Amniotic epithelial cell (primary cell): ENCODE measurements at places on chromosomes 6 and 20.
A peak's percentile ranks its signal among the peaks of the same experiment; 100 is the strongest.

GRCh38 chr6:72084992-72085569 is 198.7 kb downstream of the RIMS1 start:
- DNase-seq: peak; percentile 13

GRCh38 chr6:160931378-160932310 is 59.9 kb upstream of the MAP3K4 start:
- DNase-seq: peak; percentile 38

GRCh38 chr20:39702701-39703349 is 740.7 kb downstream of the DHX35 start:
- no peak for DNase-seq

GRCh38 chr6:157727629-157728182 is 95.3 kb upstream of the SNX9 start:
- no peak for DNase-seq

GRCh38 chr6:144215402-144215931 is 65.2 kb downstream of the STX11 start:
- peak; percentile 17 for DNase-seq

DNA sequence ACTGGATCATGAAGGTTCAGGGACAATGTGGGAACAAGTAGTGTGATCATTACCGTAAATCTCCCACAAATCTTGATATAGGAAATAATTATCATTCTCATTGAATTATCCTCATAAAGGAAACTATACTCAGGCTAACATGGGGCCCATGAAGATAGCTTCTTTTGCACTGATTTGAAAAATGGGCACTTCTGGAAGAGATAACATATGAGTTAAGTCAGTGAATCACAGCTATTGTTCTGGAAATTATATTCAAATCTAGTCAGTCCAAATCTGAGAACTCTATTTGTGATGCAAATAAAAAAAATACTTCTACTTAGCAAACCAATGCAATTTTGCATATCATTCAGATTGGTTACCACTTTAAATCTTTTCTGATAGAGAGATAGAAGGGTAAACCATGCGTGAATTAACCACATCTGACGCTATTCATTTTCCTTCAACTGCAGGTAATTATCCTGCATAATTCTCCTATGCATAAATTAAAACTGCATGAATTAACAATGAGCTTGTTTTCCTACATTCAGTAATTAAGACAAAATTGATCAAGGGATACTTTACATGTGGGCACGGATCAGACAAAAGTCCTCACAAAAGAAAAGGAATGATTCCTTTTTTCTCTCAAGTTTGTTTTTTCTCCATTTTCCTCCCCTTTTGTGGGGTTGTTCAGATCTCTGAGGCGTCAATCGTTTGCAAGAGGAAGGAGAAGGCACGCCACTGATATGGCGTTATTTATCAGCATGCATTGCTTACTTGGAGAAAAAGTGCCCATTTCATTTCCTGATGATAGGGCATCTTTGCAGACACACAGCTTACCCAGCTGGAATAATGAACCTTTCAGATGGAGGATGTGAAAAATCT is 36.4 kb downstream of the RIPOR2 start:
- no peak for DNase-seq

DNA sequence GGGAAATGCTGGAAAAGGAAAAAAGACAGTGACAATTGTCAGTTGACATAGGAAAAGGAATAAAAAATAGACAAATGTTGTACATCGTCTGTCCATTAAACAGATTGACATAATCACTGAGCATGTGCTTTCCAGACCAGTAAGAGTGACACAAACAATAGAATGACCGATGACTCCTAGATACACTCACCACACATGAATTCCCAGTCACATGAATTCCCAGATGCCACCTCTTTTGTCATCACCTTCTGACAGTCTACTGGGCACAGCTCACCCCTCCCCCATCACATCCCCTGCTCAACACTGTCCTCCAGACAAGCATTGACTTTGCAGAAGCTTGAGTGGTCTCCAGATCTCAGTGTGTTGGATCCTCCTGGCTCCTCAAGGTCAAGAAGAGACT is 25.9 kb downstream of the POM121L2 start:
- no peak for DNase-seq

DNA sequence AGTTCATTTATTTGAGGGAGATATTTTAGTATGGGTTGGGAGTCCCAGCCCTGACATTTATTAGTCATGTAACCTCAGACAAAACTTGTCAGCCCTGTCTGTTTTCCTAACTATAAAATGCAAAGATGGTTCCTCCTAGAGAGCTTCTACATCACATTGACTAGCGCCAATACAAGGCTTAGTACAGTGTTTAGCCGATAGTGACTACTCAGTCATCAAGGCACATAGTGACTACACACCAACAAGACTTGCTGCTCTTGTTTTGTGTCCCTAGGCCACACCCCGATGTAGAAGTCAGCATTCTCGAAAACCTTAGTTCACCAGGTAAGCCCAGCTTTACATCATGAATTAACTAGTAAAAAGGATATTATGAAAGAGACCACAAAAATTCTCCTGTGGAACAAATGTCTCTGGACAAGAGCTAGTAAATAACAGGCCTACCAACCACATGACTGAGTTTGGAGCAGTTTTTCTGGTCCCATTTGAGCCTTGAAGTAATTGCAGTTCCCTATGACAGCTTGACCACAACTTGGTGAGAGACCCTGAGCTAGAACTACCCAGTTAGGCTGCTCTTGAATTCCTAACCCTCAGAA is 68.8 kb downstream of the PFDN4 start:
- DNase-seq: no peak

DNA sequence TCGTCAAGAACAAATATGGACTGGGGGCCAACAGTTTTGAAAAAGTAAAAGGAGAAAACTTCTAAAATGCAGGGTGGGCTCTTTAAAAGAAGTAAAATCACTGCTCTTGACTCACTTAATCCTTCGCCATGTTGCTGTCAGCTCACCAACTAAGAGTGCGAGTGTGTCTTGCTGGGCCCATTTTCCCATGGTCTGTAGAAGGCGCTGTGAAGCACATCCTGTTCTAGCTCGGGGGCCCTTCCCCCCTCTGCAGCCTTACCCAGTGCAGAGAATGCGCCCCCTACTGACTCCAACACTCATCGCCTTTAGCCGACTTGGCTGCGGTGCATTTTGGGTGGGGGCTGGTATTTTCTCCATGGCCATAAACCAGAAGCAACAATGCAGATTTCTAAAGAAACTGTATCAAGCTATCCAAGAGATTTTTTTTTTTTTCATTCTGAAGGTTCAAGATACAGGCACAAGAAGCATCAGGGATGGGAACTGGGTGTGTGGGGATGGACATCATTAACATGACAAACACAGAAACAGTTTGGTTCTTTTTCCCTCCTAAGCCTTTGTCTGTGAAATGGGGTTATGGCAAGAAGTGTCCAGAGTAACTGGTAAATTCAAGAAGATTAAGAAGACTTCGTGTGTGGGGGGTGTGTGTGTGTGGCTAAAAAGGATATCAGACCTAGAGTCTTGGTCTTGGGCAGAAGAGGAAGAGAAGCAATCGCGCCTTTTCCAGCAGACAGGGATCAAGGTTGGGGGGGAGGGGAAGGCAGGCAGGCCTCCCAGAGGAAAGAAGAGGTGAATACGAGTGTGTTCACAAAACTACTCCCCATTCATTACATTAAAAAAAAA is 1.7 kb downstream of the ADNP start:
- peak; percentile 97 for DNase-seq

DNA sequence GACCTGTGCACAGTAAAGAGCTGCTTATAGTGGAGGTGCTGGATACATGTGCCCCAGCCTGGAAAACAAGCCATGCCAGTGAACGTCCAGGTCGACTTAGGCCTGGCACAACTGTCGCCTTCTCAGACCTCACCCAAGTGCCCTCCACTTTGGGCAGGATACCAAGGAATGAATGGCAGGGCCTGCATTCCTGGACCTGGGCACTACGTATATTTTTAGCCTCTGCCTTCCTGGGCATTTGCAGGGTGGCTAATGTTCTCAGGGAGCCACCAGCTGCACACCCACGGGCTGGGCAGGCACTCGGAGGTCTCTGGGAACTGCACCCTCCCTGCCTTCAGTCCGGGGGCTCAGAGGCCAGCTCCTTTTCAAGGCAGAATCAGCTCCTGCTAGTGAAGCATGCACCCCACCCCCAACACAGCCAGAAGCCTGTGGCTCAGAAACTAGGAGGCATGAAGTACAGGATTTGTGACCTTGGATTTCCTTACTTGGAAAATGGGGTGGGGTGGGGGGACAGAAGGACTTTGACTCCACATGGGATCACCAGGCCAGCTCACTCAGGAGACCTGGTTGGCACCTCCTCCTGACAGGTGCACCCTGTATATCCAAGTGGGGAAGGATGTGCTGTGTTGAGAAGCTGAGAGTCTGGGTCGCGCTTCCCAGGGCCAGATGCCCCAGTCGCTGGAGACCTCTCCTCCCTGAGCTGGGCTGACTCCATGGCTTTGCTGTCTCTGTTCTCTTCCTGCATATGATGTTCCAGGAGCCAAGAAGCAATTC is 2.5 kb upstream of the LSM14B start:
- no peak for DNase-seq

DNA sequence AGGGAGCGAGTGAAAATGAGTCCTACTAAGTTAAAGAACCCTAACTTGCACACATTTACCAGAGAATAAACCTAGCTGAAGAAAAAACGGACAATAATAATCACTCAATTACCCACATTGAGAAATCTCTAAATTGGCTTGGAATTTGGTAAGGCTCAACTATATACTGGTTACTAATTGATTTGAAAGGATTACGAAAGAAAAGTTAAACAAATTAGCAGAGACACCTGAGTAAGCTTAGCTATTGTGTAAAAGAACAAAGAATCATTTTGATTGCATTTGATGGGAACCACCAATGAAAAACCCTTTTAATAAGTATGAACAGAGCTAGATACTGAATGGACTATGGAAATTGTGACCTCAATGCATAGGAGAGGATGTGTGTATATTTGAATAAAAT is 118.6 kb upstream of the ADGRF1 start:
- DNase-seq: no peak
